ENCODE measurements at places on chromosomes 7 and 10.

DNA sequence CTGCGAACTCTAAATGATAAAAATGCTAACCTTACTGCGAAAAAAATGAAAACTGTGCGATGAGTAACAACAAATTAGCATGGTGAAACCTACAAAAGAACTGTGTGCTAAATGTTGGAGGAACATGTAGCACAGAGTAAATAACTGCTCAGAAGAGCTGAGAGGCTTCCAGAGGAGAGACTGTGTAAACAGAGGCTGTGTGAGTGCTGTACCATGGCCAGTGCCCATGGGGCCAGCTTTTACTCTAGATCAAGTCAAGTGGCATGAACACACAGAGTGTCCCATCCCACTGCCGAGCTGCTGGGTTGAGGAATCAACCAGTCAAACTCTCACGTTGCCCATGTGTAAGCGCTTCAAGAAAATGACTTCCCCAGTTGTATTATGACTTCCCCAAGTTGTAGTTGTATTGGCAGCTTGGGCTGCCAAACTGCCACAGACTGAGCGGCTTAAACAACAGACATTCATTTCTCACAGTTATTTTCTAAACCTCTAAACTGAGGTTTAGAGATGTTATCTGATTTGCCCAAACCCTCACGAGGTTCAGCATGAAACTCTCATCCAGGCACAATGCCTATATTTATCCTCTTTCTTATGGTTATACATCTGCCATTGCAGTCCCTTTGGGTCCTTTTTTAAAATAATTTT lies 270.7 kb downstream of the ABCA13 start:
- no peak for DNase-seq

- DNase-seq = no peak
These were observed 38.0 kb downstream of the INPP5A start for GRCh38 chr10:132575320-132576201.

DNA sequence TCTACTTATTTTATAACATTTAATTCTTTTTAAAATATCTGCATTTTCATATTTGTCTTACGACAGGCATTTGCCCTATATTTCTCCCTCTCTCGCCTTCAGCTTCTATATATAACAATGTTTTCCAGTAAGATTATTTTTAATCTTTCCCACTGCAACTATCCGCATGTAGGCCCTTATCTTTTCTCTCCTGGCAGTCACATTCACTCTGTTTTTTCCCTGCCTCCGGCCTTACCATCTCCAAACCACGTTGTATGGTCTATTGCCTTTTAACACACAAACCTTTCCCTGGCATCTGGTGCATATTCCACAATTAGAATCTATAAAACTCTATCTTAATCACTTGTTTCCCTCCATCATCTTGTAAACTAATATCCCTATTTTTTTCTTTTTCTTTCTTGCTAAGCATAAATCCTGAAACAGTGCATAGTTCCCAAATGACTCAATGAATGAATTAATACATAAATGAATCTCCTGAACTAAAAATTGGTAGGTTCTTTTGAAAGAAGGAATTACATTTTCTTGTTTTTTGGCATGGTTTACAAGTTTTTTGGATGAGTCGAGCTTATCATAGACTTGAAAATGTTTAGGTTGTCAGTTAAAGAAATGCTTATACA lies 173.2 kb downstream of the SEMA3A start:
- DNase-seq = no peak

GRCh38 chr7:99648843-99649242 lies 31.0 kb downstream of the CYP3A5 start:
- no peak for DNase-seq

- DNase-seq = no peak
These were observed 10.0 kb upstream of the CRYGN start for GRCh38 chr7:151449990-151450389.

DNA sequence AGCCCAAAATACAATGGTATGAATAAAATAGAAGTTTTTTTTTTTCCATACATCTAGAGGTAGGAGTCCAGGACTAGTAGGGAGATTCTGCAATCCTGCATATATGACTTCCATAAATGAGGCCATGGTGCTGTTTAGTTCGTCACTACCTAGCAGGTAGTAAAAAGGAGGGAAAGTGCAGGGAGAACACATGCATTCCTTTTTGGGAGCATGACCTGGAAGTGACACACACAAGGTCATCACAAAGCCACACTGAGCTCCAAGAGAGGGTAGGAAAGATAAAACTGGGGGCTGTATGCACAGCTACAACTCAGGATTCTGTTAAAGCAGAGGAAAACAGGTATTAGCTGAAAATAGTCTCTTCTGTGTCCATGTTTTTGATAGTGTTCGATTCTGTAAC lies 2.2 kb downstream of the CROT start:
- DNase-seq = no peak

DNA sequence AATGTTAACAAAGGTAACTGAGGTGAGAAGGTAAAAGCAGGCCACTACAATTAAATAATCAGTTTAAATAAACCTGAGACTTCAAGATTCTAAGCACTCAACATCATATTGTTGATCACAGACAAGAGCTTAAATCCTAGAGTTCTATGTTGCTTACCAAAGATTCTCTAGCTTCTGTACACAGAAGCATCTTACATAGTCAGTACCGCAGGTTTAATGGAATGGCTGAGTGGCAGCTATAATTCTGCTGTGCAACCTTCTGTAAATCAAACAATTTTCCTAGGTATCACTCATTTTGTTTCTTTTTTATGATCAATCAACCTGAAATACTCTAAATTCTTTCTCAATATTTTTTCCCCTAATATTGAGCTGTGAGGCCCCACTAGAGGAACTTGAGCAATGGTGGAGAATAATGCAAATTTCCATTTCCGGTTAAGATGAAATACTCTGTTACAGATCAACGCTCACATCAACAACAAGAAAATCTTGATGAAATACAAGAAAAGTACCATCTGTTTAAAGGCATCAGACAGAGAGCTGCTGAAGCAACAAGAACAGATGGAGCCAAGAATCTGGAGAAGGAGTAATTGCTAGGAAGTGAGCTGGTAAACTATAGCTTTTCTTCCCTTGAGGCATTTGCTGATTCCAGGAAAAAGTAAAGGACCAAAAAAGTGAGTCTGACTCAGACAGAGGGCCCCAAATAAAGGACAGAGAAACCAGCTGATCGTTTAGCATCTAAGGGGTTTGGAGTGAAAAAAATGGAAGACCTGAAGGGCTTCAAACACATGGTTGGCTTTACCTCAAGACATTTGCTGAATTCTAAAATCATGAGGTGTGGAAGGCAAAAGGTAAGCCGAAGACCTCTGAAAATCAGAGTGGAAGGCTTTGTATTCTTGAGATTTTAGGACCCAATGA lies 22.6 kb downstream of the PNPLA8 start:
- DNase-seq = no peak

DNA sequence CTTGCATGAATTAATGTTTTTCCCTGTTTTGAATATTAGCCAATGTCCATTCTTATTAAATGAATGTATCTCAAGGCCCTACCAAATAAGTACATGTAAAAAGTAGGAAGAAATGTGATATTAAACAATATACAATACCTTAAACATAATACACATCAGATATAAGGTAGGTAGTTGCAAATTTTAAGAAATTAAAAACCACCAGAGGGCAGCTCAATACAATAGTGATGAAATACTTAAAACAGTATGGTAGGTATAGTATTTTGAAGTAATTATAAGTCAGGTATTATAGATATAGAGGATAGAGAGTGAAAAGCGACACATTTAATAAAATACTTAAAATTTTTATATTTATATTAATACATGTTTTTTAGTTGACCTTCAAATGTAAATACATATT lies 43.6 kb upstream of the CDK14 start:
- DNase-seq = no peak

Measured in NCI-H1930 (cell line).